ENCODE measurements at places on chromosomes 16 and 17. TPM values are rescaled to one million over a fixed set of nuclear protein-coding genes. Genes with fewer than 3 reads are reported as not detected.

Gene FOXO3B
- total RNA-seq, result 6.9 TPM

Gene SPATA22
- not detected for total RNA-seq

Gene NPIPB9
- total RNA-seq, result 2.9 TPM

Gene ICAM2
- not detected for total RNA-seq

- H3K27me3 ChIP-seq, result no peaks in the 10 kb centered on the region
- peak; percentile 61 for DNase-seq
- H3K4me1 ChIP-seq, result peaks cover 20% of the 10 kb centered on the region
- peak overlapping the region; percentile 45 for H3K27ac ChIP-seq
- H3K4me3 ChIP-seq, result peak overlapping the region; percentile 9
- H3K36me3 ChIP-seq, result no peaks in the 10 kb centered on the region
Measured at GRCh38 chr17:58337600-58338453, 9.2 kb upstream of the TSPOAP1 start.

DNA sequence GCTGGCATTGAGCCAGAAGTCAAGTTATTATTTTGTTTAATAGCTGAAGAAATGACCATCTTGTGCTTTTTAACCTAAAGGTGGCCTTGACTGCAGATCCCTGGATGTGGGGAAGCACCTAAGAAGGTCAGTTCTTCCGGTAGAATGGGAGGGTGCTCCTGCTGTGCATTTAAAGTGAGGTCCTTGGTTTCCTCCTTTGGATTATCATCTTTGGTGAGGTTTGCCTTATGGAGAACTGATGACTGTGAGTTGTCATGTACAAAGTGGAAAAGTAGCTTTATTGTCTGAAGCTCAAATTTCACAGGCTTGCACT, 66.5 kb downstream of the PCTP start:
- peaks cover 17% of the 10 kb centered on the region for H3K4me1 ChIP-seq
- no peaks in the 10 kb centered on the region for H3K36me3 ChIP-seq
- no peak for DNase-seq

DNA sequence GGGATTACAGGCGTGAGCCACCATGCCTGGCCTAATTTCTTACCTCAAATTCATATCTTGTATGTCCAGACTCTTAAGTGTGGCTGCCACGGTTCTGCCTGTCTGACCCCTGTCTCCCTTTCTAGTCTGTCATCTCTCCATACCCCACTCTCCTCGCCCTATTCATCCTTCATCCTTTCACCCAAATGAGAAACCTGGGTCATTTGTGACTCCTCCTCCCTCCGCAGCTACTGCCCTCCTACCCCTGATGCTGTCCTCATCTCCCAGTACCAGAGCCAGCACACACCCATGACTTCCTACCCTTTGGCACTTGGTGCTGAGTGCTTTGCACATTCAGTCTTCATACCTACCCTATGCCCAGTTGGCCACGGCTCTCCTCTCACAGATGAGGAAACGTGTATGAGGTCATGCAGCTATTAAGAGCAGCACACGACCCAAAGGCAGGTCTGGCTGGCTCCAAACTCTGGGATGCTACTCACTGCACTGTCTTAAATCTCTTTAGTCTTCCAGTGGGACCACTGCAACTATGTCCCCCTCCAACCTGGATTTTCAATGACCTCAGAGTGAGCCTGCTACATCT, 1.6 kb downstream of the SPATA32 start:
- H3K4me1 ChIP-seq, result peaks cover 9% of the 10 kb centered on the region
- peaks cover 2% of the 10 kb centered on the region for H3K27me3 ChIP-seq
- no peak overlapping the region for H3K4me3 ChIP-seq
- DNase-seq, result no peak

GRCh38 chr17:15106540-15106939, 158.6 kb downstream of the PMP22 start:
- H3K4me1 ChIP-seq, result peaks cover 6% of the 10 kb centered on the region
- peak overlapping the region; percentile 27 for H3K27ac ChIP-seq
- no peak for DNase-seq
- H3K36me3 ChIP-seq, result no peaks in the 10 kb centered on the region
- no peak overlapping the region for H3K4me3 ChIP-seq

GRCh38 chr16:918068-918467, 52.7 kb downstream of the LMF1 start:
- H3K27me3 ChIP-seq, result no peaks in the 10 kb centered on the region
- H3K4me3 ChIP-seq, result no peak overlapping the region
- H3K27ac ChIP-seq, result peak overlapping the region; percentile 43
- H3K4me1 ChIP-seq, result peaks cover 37% of the 10 kb centered on the region
- DNase-seq, result peak; percentile 44

DNA sequence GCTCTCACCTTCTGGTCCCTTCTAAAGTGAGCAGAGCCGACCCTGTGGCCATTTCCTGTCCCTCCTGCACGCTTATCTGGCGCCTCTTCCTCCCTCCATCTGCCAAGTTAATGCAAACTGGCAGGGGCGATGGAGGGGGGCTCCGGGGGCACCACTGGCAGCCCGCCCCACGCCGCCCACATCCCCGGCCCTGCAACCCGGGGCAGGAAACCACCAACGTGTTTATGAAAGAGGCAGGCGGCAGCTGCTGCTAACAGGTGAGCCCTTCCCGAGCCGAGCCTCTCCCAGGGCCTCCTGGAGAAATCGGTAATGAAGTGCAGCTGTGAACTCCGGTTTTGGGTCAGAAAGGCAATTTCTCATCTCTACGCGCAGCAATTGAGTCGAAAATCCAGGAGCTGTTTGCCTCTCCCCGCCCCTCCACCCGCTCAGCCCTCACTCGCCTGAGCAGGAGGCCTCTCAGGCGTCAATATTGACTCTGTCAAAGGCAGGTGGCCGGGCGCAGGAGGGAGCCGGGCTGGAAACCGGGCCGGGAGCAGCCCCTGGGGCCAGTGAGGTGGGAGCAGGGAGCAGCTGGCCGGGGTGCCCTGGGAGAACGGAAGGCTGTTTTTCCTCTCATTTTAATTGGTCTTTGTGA, 164.4 kb upstream of the GSE1 start:
- peaks cover 2% of the 10 kb centered on the region for H3K27me3 ChIP-seq
- DNase-seq, result no peak
- H3K4me3 ChIP-seq, result no peak overlapping the region
- no peak overlapping the region for H3K27ac ChIP-seq
- H3K4me1 ChIP-seq, result peaks cover 4% of the 10 kb centered on the region
- no peaks in the 10 kb centered on the region for H3K36me3 ChIP-seq

- H3K36me3 ChIP-seq, result no peaks in the 10 kb centered on the region
- H3K4me3 ChIP-seq, result no peak overlapping the region
- no peak for DNase-seq
- peaks cover 2% of the 10 kb centered on the region for H3K27me3 ChIP-seq
- H3K27ac ChIP-seq, result no peak overlapping the region
Measured at GRCh38 chr17:11928436-11928835, 68.8 kb downstream of the ZNF18 start.

- no peaks in the 10 kb centered on the region for H3K4me1 ChIP-seq
- no peak overlapping the region for H3K4me3 ChIP-seq
- H3K27ac ChIP-seq, result no peak overlapping the region
- no peaks in the 10 kb centered on the region for H3K36me3 ChIP-seq
Measured at GRCh38 chr17:70091696-70092095, 16.7 kb downstream of the KCNJ16 start.
